ENCODE measurements at places on chromosomes 16 and 17. TPM values are rescaled to one million over a fixed set of nuclear protein-coding genes. Genes with fewer than 3 reads are reported as not detected.
A peak's percentile ranks its signal among the peaks of the same experiment; 100 is the strongest.

- peak; percentile 53 for DNase-seq
Measured at GRCh38 chr16:56588781-56589140, 567 bp upstream of the MT3 start.

DNA sequence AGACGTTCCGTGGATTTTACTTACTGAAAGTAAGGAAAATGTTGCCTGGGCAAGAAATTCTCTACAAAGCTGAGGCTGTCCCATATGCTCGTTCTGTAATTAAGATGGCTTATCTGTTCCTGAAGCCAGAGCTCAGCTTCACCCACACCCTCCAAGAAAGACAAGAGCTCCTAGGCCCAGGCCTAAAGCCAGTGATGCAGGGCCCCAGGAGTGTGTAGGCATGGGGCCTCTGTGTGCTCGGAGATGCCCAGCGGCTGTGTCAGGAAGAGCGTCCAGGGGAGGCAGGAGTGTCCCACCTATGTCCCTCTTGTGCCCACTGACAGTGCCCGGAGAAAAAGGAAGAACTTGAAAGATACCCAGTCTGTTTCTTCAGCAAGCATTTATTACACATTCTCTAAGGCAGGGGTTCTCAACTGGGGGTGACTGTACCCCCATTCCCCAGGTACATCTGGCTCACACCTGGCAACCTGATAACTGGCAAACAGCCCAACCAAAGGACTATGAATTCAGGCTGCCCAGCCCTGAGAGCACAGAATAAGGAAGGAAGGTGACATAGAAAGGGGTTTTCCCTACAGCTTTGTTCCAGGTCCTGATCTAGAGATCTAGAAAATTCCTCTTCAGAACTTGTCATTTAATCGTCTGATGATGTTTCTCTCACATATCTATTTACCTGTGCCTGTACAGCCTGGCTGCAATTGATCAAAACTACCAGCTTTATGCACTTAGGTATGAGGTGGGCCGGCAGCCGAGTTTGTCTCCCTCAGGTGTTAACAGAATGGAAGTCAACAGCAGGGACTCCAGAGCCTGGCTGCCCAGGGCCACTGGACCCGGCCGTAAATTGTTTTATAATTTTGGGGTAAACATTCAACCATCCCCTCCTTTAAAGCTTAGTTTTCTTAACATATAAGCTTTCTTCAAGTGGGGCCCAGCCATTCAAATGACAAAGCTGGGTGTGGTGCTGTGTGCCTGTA is 12.0 kb downstream of the SNN start:
- DNase-seq: peak; percentile 18

RTN4RL1 gene
- total RNA-seq: 11.5 TPM

PRAC1 gene
- not detected for total RNA-seq

- no peak for DNase-seq
Measured at GRCh38 chr17:47265983-47266541, 12.4 kb downstream of the ITGB3 start.

DNA sequence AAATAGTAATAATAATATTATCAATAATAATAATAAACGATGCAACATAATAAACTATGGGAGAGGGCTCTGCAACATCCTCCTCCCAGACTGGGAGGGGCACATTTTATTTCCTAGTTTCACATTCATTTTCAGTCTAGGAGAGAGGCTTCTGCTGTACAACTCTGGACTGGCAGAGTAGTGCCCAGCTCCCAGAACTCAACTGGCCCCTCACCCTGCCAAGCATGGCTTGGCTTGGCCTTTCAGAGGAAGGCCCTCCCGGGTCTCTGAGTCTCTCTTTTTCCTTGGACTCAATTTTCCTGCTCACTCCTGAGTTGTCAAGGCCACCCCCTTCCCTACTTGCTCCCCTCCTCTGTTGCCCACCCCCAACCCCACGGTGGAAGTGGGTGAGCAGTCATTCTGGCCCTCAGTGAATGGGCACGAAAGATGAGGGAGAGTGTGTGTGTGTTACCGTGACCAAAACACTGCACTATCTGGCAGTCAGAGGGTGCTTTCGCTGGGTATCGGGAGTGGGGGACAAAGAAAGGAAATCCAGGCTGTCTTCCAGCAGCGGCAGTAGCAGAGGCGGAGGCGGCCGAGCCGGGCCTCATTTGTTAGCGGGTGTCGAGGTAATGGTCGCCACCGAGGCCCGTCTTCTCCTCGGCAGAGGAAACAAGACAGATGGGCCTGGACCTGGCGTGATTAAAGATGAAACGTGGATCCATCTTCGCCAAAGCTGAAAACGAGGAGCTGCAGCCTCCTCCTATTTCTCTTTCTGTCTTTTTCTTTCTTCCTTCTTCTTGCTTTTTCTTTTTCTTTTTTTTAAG is 2.3 kb downstream of the HOXB4 start:
- no peak for DNase-seq

GRCh38 chr17:79322211-79323123 is 247.8 kb downstream of the ENGASE start:
- DNase-seq: no peak

DNA sequence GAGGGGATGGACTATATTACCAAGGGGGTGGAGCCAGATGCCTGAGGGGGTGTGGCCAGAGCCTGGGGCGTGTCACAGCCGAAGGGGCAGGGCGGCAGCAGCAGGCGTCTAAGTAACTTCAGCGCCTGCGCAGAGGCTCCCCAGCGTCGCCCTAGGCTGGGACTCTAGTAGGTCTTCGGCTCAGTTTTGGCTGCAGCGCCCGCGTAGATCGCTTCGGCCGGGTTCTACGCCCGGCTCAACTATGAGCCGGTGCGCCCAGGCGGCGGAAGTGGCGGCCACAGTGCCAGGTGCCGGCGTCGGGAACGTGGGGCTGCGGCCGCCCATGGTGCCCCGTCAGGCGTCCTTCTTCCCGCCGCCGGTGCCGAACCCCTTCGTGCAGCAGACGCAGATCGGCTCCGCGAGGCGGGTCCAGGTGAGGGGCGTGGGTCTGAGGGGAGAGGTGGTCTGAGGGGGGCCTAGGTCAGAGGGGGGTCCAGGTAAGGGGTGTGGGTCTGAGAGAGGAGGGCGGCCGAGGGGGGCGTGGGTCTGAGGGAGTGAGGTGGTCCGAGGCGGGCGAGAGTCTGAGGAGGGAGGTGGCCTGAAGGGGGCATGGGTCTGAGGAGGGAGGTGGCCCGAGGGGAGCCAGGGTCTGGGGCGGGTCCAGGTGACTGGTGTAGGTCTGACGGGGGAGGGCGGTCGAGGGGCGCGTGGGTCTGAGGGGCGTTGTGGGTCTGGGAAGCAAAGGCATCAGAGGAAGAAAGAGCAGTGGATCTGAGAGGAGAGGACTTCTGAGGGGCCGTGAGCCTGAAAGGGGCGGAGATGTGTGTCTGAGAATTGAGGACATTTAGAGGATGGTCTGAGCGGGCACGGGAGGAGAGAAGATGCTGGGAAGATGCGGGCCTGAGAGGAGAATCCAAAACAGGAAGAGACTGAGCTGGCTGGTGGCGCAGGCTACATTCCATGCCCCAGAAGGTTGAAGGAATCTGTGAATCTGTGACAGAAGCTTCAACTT is at the start of gene LPCAT2:
LPCAT2 (plus strand) TSS at position 132 of the 991 bp plus-strand sequence; CDS start at position 242, 110 bp downstream.
- DNase-seq: peak; percentile 92

EVPLL gene
- total RNA-seq: not detected

TBC1D28 gene
- total RNA-seq: not detected

- no peak for DNase-seq
Measured at GRCh38 chr17:44589316-44590071, 32.2 kb downstream of the FZD2 start.

DNA sequence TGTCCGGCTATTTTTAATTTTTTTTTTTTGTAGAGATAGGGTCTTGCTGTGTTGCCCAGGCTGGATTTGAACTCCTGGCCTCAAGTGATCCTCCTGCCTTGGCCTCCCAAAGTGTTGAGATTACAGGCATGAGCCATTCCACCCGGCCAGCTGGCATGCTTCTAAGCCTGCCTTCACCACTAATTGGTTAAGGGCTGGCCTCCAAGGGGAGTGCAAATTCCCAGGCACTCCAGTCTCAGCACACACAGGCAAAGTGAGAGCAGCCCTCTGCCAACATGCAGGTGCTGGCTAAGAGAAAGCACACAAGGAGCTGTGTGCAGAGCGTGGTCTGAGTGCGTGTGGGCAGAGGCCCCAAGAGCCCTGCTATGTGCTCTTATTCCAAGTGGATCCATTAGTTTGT is 149.8 kb upstream of the HS3ST2 start:
- DNase-seq: no peak

FNDC8 gene
- not detected for total RNA-seq

GRCh38 chr16:29871822-29872546 is 9.0 kb upstream of the CDIPT start:
- DNase-seq: no peak

DNA sequence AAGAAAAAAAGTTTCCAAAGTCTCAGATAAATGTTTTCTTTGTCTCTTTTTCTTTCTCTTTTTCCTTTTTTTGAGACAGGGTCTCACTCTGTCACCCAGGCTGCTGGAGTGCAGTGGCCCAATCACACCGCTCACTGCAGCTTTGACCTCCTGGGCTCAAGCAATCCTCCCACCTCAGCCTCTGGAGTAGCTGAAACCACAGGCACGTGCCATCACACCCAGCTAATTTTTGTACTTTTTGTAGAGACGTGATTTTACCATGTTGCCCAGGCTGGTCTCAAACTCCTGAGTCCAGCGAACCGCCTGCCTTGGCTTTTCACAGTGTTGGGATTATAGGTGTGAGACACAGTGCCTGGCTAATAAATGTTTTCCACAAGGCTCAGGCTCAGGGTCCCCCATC is 53.3 kb upstream of the KSR1 start:
- no peak for DNase-seq

TBC1D3 gene
- total RNA-seq: not detected

DNA sequence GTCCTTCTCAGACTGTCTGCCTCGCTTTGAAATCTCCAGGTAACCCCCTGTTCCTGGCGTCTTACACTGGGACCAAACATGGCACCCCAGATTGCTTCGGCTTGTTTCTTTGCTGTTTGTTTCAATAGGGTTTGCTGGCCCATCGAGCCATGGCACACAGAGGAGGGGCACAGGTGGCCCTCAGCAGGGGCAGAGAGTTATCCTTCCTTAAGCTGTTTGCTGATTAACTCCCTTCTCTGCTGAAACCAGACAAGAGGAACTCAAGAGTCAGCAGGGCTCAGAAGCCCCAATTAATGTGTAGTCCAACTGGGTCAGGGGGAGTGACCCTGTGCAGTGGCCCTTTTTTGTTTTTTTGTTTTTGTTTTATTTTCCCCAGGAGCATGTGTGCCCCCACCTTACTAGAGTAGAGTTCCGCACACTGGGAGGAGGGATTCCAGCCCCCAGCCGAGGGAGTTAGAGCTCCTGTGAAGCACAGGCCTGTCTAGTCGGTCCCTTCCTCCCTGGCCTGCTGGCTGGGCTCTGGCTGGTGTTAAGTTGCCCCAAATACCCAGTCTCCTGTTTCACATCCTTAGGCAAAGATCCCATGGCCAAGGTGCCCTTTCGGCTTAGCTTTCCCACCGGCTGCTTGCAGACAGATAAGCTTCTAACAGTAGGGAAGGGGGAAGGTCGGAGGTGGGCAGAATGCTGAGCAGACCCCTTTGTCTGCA is 39.3 kb downstream of the YPEL2 start:
- no peak for DNase-seq

- DNase-seq: no peak
Measured at GRCh38 chr16:77683397-77684180, 38.7 kb upstream of the NUDT7 start.

HNF1B gene
- total RNA-seq: not detected

CX3CL1 gene
- total RNA-seq: 251 TPM

ABCA10 gene
- total RNA-seq: 6.8 TPM

CIBAR2 gene
- total RNA-seq: not detected

OSGIN1 gene
- total RNA-seq: 7.8 TPM

- DNase-seq: no peak
Measured at GRCh38 chr16:15963307-15963910, 14.0 kb downstream of the ABCC1 start.

OR4D1 gene
- not detected for total RNA-seq

DNA sequence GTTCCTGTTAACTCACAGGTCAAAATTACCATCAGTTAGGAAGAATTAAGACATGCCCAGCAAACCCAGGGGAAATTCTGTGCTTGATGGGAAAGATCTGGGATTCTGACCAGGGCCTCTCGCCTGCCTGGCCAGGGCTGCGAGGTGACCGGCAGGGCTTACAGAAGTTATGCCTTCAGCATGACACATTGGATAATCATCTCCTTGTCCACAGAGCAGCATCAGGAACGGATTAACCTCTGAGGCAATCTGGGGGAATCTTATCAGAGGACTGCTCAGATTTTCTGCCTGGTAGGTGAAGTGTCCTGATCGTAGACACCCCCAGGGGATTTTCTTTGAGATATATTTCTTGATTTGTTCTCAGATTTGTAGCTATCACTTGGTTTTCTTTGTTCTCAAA is 172.5 kb downstream of the HS3ST3A1 start:
- no peak for DNase-seq
